ENCODE measurements at places on chromosomes 3 and 15.

- no peak for DNase-seq
Measured at GRCh38 chr3:104396974-104397669, 969.6 kb upstream of the ALCAM start.

DNA sequence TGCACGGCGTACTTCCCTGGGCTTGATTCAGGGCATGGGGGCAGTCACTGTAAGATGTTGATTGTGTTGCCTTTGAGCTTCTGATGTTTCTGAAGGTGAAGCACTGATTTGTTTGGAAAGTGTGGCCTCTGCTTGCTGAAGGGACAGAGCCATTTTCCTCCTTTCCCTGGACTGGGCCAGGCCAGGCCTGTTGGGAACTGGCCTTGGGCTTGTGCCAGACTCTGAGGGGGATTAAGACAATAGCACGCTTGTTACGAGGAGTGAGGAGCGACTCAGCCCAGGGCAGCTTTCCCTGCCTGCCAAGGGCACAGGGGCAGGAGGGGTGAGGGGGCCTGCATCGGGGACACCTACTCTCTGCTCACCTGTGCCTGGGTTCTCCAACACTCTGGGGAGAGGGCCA, 42.9 kb downstream of the LINGO1 start:
- DNase-seq: peak; percentile 38

- peak; percentile 66 for DNase-seq
Measured at GRCh38 chr3:156553705-156554356, 1.1 kb downstream of the SSR3 start.

GRCh38 chr15:53038655-53038941, 248.5 kb upstream of the ONECUT1 start:
- no peak for DNase-seq

GRCh38 chr3:165640970-165641369, 196.3 kb downstream of the BCHE start:
- DNase-seq: no peak

DNA sequence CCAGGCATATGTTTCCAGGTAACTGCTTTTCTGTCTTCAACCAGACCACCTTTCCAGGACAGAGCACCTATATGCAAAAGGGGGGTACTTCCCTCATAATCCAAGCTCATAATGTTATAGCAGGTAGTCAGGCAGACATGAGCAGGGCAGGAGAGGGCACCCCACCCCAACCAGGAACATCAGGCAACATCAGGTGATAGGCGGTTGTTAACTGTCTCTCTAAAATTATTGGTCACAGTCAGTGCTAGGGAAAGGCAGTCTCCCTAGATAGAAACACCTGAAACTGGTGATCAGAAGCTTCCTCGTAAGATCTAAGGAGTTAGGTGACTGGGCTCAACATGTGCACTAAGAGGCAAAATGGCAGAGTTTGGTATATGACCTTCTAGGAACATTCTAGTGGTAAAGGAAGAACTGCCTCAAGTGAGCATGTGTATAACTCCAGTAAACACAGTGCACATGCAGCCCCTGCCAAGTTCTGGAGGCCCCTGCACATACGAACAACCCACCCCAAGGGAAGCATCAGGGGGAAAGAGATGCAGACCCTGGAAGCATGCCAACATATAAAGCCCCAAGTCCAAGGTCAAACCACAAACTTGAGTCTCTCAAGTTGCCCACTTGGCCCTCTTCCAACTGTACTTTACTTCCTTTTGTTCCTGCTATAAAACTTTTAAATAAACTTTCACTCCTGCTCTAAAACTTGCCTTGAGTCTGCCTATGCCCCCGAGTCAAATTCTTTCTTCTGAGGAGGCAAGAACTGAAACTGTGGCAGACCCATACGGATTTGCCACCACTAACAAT, 270.9 kb downstream of the ULK4 start:
- DNase-seq: peak; percentile 55

- DNase-seq: no peak
Measured at GRCh38 chr3:170707899-170708298, 122.0 kb upstream of the SLC7A14 start.

- DNase-seq: peak; percentile 88
Measured at GRCh38 chr3:141367038-141367730, 1.1 kb upstream of the ZBTB38 start.

GRCh38 chr15:71044006-71044405, 71.3 kb upstream of the THSD4 start:
- DNase-seq: no peak

- no peak for DNase-seq
Measured at GRCh38 chr3:177611752-177612334, 414.6 kb upstream of the TBL1XR1 start.

DNA sequence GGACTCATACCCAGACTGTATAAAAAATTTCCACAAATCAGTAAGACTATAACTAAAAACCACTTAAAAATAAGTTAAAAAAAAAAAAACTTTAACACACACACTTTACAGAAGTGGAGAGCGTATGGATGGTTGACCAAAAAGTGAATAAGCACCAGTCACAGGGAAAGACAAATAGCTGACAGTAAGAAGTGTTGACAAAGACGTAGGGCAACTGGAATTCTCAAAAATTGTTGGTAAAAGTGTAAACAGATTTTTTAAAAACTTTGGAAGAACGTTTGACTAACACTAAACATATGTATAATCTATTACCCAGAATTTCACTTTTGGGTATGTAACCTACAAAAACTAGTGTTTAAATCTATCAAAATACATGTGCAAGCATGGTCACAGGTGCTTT, 73.7 kb downstream of the TMEM212 start:
- no peak for DNase-seq

DNA sequence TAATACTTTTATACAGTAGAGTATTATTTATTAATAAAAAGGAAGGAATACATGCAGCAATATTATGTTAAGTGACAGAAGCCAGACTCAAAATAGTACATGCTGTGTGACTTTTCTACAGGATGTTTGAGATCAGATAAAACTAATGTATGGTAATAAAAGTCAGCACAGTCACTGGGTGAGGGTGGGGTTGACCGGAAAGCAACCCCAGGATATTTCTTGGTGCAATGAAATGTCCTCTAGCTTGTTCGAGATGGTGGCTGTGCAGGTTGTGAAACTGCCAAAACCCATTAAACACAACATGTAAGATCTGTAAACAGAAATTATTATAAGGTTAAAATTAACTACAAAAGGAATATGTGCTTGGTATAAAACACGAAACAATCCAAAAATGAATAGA, 20.8 kb upstream of the ALDH1L1 start:
- DNase-seq: no peak

DNA sequence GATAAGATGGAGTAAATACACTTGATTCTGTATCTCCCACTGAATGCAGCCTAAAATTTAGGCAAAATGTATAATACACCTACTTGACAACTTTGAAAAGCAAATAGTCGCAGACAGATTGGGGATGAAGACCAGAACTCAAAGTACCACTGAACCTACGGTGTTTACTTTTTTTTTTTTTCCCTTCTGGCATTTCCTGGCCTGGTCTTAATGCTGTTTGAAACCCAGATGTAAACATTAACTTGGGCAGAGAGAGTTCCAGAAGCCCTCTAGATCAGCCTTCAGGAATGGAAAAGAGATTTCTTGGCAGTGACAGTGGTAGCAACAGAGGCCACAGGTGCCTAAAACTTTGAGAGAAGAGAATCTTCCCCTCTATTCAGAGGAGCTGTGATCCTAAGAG, 27.8 kb downstream of the ALPK3 start:
- DNase-seq: no peak

DNA sequence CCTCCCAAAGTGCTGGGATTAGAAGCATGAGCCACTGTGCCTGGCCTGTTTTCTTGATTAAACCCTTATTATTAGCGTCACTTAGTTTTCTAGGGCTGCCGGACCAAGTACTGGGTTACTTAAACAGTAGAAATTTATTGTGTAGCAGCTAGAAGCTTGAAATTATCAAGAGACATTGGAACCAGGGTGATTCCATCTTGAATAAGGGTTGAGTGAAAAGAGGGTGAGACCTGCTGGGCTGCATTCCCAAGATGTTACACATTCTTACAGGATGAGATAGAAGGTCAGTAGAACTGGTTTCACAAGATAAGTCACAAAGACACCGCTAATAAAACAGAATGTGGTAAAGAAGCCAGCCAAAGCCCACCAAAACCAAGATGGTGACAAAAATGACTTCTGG, 18.6 kb upstream of the FSTL1 start:
- DNase-seq: no peak

DNA sequence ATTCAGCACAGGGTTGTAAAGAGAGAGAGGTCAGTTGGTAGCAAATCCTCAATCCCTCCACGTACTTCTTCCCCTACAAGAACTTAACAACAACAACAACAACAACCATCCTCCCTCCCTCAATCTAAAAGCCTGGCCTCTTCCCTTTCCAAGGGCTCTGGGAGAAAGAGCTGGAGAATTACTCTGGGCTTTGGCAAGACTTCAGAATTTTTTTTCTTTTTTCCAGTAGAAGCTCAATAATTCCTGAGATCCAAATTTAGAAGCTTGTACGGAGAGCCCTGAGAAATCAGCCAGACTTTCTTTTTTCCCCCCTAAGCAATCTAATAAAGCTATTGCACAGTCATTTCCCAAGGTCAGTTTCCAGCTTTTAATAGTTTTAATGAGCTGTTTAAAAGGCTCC, 95.8 kb upstream of the CACNA2D3 start:
- DNase-seq: no peak

- peak; percentile 19 for DNase-seq
Measured at GRCh38 chr3:30400926-30401325, 205.5 kb upstream of the TGFBR2 start.

- peak; percentile 11 for DNase-seq
Measured at GRCh38 chr15:36643551-36643950, 64.1 kb downstream of the CDIN1 start.

DNA sequence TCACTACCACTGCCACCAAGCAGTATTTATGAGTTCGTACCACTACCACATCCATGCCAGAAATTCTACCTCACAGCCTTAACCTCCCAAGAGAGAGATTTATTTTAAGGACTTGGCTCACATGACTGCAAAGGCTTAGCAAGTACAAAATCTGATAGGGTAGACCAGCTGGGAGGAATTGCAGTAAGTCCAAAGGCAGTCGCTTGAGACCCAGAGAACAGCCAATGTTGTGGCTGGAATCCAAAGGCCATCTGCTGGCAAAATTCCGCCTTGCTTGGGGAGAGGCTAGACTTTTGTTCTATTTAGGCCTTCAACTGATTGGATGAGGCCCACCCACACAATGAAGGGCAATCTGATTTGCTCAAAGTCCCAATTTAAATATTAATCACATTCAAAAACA, 101.4 kb upstream of the STT3B start:
- DNase-seq: no peak

GRCh38 chr3:160448845-160449635, 546 bp downstream of the TRIM59 start:
- peak; percentile 47 for DNase-seq

DNA sequence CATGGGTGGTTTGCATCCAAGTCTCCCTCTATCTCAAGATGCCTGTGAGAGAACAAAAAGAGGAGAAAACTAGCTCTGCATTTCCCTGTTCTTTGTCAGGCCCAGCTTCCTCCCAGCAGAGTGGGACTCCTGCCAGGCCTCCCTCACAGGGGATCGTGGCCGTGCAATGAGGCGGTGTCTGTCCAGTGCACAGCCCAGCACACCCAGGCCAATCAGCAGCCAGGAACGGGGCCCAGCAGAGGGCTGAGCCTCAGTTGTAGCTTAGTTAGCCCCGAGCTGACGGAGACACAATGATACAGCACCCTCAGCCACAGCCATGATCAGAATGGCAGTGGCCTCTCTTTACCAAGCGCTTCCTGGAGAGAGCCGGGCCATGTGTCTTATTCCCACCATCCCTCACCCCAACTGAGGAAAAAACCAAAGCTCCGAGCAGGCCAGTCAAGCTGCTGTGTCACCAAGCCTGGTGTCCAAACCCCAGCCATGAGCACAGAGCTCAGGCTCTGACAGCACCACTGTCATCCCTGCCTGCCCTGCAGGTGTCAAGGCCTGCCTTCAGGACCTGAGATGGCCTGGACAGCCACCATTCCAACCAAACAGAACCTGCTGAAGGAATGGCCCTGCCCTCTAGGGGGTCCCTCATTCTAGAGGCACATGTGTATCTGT, 71.1 kb downstream of the DNAJB8 start:
- peak; percentile 49 for DNase-seq

DNA sequence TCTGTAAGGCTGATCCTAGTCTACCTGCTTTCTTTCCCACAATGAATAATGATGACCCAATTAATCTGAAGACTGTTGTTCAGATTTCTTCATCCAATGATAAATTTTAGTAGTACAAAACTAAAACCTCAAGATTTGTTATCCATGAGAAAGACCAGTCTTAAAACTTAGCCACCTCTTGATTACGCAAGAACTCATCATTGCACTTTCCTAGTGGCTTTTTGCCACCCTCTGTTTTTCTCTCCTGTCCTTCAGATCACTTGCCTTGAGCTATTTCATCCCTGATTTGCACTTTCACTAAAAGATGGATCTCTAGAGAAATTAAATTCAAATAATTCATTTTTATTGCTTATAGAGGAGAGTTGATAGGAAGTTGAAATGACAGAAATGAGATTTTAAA, 142.7 kb upstream of the RBMS3 start:
- DNase-seq: no peak

- DNase-seq: no peak
Measured at GRCh38 chr15:91925794-91926193, 72.3 kb downstream of the SLCO3A1 start.

GRCh38 chr3:174710612-174711011, 148.5 kb upstream of the NAALADL2 start:
- no peak for DNase-seq

GRCh38 chr15:69666921-69667811, 214.5 kb downstream of the RPLP1 start:
- DNase-seq: no peak

DNA sequence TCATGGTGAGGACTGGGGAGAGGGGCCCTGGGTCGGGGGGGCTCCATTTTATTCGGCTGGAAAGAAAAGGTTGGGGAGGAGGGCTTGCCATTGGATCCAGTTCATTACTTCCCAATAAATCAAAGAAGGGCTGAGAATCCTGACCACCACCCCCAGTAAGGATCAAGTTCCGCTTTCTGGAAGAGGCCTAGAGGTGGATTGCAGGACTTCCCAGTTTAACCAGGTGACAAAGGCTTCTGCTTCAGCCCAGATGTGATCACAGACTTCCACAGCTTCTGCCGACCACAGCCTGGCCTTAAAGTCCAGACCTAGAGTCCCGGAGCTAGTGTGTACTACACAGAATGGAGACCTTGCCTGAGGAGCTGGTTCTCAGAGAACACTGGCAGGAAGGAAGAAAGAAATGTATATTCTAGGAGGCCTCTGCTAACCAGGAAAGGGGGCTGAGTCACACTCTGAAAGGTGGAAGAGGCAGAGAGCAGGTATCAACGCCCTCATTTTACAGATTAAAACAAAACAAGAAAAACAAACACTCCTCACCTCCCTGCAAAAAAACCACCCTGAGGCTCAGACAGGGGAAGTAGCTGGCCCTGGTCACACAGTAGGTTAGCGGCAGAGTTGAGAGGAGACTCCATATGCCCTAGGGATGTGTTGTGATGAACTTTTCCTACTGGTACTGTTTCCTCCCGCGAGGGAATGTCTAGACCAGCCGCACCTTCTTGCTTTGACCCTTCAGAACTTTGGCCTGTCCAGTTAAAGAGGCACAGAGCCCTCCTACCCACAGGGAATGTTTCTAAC, 1.1 kb upstream of the CEMIP start:
- peak; percentile 16 for DNase-seq
